WERI-Rb-1 (cell line): ENCODE measurements at places on chromosomes 13 and 19.
A peak's percentile ranks its signal among the peaks of the same experiment; 100 is the strongest.

DNA sequence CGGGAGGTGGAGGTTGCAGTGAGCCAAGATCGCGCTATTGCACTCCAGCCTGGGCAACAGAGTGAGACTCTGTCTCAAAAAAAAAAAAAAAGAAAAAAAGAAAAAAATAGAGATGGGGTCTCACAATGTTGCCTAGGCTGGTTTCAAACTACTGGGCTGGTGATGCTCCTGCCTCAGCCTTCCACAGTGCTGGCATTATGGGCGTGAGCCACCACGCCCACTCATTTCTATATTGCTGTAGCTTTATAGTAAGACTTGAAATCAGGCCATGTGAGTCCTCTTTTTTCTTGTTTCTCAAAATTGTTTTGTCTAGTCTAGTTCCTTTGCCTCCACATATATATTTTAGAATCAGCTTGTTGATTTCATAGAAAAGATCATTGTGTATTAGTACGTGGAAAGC, 18.3 kb downstream of the DNM2 start:
- DNase-seq = no peak

GRCh38 chr19:13055213-13056051, 47.2 kb downstream of the LYL1 start:
- peak; percentile 63 for DNase-seq

GRCh38 chr13:101763191-101763590, 310.7 kb downstream of the ITGBL1 start:
- DNase-seq = no peak

GRCh38 chr19:46066471-46066870, 25.7 kb upstream of the IGFL4 start:
- DNase-seq = no peak

DNA sequence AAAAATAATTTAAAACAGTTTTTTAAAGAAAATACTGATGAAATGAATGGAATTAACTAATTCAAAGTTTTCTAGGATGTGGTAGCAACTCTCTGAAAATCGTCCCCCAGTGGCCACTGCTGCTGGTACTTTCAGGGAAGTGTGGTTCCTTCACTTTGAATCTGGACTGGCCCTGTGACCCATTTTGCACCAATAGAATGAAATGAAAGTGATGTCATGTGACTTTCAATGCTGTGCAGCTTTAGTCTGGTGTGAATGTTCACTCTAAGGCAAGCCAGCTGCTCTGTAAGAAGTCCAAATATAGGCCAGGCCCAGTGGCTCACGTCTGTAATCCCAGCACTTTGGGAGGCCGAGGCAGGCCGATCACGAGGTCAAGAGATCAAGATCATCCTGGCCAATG, 26.4 kb upstream of the HNRNPA1L2 start:
- DNase-seq = no peak

- DNase-seq = no peak
These were observed 156.2 kb downstream of the COG6 start for GRCh38 chr13:39811696-39812095.

DNA sequence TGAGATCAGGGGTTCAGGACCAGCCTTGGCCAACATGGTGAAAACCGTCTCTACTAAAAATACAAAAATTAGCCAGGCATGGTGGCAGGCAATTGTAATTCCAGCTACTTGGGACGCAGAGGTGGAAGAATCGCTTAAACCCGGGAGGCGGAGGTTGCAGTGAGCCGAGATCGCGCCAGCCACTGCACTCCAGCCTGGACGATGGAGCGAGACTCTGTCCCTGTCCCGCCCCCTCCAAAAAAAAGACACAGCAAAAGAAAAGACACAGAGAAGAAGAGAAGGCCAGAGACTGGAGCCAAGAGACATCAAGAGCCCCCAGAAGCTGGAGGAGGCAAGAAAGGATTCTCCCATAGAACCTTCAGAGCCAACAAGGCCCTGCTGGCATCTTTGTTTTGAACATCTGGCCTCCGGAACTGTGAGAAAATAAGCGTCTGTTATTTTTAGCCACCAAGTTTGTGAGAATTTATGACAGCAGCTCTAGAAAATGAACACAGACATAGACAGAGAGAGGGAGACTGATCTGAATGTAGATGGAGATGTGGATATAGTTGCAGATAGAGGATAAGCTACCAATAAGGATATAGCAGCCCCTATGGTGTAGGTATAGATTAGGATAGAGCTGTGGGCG, 25.7 kb upstream of the PNMA8B start:
- DNase-seq = no peak
